Activated T-cell treated with anti-CD3 and anti-CD28 coated beads, Interleukin-2, amount 50 U/mL, for 72 hours (primary cell): ENCODE measurements at places on chromosomes 6 and 20.

DNA sequence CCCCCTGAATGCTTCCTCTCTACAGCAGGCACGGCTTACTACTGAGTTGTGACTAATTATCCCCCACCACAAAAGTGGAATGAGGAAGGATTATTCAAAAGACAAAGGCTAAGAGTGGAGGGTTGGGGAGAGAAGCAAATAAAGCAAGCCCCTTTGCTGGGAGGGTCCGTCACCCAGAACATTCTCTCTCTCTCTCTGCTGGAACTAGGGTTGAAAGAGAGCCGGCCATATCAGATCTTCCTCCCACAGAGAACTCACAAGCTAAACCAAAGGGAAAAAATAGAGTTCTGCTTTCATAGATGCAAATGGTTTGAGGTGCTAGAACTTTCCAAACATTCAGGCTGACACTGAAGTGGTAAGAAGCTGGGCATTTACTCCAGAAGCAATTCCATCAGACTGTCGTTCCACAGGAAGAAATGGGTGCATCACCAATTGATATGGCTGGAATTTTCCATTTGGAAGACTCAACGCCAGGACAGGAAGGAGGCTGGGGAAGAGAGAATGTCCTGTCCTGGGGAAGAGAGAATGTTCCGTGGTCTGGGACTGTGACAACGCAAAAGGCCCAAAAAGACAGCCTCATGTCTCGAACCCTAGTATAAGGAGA lies 7.9 kb downstream of the ZMYND8 start:
- no peak for DNase-seq

- no peak for DNase-seq
Observed at GRCh38 chr6:136685540-136686108, 106.7 kb downstream of the MAP3K5 start.

- DNase-seq: no peak
Observed at GRCh38 chr6:166980738-166981137, 18.5 kb upstream of the CEP43 start.

DNA sequence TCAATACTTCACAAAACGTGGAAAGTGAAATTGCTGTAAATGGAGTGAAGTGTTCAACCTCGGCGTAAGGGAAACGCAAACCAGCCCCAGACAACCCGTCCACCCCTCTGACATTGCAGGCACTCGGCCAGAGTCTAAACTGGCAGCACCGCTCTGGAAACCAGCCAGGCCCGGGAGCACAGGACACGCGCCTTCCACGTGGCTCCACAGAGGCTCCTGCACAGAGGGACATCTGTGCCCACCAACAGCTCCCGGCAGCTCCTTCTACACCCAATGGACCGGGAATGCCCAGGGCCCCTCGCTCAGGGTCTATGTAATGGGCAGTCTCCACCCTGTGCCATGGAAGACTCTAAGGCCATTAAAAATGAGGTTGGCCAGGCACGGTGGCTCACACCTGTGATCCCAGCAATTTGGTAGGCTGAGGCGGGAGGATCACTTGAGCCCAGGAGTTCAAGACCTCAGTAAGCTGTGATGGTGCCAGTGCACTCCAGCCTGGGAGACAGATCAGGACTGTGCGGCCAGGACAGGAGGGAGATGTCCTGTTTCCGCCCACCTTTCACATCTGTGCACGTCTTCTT lies 3.4 kb upstream of the HELZ2 start:
- DNase-seq: no peak

DNA sequence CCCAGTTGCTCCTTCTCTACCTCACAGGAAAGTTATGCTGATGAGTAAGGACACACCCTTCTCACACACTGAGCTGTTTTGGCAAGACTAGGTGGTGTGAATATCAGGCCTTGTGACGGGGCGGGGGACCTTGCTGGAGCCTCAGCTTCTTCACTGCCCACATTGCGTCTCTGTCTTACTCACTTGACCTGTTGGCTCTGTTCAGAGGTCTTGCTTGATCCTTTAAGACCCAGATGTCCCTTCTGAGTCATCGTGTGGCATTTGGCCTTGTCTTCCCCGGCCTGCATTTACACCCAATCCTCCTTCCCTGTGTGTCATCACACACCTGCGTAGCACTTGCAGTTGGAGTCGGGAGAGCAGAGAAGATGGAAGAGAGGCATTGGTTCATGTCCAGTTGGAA lies 8.3 kb upstream of the PRND start:
- no peak for DNase-seq

- DNase-seq: no peak
Observed at GRCh38 chr6:154996016-154996590, 988 bp downstream of the TIAM2 start.

DNA sequence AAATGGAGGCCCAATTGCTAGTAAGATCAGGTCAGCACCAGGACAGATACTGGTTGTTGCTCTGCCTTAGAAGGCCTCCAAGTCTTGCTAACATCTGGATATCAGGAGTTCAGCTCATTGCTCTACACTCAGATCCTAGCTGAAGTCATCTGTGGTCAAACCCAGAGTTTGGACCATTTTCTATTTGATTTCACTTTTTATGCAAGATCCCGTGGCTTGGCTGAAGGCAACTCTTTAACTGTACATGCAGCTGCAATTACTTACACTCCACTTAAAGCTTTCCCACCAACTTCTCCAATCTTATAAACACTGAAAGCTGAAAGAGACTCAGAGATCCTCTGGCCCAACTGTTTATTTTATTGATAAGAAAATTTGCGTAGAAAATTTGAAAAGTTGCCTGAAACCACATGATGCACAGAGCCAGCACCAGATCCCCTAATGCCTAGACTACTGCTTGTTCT lies 2.7 kb downstream of the SLC17A2 start:
- no peak for DNase-seq

DNA sequence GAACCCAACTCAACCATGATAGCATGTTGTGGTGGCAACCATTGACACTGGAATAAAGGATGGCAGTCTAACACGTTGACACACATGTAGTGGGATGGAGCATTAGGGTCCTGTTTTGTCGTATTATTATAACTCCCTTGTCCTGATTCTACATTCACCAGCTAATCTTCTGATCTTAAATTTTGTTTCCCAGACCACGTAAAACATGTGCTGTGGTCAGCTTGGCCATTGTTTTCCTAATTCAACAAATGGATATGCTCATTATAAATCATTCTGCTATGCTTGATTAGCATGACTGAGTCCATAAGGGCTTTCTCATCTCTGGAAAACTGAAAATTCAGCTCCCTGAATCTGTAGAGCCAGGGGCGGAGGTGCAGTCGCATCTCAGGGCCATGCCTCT lies 15.0 kb downstream of the MRAP2 start:
- DNase-seq: no peak

DNA sequence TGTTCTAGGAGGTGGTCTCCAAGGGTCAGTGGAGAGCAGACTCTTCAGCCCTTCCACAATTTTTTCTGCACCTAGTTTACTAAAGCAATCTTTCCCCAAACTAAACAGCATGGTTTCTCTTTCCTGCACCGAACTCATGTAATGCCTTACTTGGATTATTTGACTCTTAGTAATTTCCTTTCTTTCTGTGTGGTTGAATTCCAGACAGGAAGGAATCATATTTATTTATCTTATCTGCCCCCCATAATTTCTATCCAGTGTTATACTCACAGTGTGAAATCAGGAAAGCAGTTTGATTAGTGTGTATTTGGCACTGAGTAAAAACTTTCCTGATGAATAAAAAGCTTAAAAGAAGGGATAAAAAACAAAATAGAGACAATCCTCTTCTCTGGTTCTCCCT lies 140.3 kb upstream of the STMND1 start:
- no peak for DNase-seq

GRCh38 chr6:80508885-80509630 lies 402.6 kb downstream of the BCKDHB start:
- DNase-seq: no peak

- DNase-seq: no peak
Observed at GRCh38 chr20:60168963-60169362, 210.7 kb downstream of the CDH26 start.

DNA sequence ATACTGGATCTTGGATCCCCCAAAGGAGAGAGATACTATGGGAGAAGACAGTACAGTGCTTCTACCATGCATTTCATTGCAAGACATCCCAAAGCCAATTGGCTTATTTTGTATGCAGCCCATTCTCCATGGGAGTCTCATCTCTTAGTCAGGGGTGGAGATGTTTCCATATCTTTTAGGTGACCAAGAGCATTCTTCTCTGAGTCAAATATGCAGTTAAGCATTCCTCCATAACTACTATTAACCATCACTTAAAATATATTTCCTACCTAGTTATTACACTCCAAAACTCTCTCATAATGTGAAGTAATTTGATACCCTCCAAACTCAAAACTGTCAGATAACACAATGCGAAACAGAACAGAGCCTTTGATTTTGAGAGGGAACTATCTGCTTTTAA lies 542.6 kb downstream of the HDGFL1 start:
- no peak for DNase-seq

DNA sequence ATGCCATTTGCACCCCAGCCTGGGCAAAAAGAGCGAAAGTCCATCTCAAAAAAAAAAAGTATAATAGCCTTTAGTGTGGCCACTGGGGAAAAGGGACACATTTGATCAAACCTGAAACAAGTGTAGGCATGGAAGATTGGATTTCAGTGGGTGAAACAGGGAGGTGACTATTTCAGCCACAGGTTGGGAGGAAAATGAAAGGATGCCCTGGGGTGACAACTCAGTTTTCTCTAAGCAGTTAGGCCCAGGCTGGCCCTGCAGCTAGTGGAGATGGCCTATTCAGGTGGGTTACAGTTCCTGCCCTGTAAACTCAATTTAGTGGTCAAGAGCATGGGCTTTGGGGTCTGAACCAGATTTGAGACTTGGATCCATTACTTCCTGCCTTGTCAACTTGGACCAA lies 36.4 kb downstream of the SPATA2 start:
- DNase-seq: no peak

DNA sequence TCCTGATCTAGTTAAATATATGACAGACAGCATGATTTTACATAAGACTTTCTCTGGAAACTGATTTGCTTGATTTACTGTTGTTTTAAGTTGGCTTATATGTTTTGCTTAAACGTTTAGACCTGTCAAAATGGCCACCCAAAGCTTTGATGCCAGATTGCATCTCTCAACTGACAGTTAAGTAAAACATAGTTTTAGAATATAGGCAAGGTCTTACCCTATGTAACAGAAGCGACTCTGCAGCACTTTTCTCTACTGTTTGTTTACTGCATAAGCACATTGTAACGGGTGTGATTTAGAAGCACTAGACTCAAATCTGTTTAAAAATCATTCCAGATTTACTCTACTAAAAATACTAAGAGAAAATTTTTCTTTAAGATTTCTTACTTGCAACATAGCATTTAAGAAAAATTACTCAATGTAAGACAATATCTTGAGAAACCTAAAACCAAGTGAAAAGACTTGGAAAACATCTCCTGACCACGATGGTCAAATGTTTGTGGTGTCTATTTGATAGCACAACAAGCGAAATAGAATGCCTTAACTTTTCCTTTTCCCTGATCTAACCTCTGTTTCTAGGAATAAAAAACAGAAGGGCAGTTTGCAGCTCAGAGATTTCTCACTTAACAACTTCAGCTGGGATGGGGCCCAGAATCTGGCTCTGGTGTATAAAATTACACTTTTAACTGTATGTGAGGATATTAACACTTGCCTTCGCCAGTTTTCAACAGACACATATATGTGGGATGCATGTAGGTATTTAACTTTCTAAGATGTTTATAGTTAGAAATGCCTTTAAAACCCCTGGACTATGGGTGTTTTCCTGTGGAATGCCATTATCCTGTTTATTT lies 47.4 kb downstream of the AIG1 start:
- DNase-seq: no peak
